ENCODE measurements at places on chromosomes 11 and 22. TPM values are rescaled to one million over a fixed set of nuclear protein-coding genes. Genes with fewer than 3 reads are reported as not detected.

IFITM10 gene
- total RNA-seq, result not detected

DNA sequence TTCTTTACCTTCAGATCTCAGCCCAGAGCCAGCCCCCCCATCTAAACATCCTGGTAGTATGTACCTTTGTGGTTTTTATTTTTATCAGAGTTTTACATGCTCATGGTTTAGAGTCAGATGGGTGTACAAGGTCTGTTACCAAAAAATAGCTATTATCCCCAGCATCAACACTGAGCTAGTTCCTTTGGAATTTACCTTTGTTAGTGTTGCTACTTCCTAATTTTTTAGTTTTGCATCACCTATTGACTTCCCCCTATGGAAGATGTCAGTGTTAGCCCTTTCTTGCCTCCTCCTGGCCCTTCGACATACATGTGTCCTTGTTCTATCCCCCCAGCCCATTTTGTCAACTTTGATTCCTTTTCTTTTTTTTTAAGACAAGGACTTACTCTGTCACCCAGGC lies 7.4 kb downstream of the UPB1 start:
- DNase-seq, result no peak

DNA sequence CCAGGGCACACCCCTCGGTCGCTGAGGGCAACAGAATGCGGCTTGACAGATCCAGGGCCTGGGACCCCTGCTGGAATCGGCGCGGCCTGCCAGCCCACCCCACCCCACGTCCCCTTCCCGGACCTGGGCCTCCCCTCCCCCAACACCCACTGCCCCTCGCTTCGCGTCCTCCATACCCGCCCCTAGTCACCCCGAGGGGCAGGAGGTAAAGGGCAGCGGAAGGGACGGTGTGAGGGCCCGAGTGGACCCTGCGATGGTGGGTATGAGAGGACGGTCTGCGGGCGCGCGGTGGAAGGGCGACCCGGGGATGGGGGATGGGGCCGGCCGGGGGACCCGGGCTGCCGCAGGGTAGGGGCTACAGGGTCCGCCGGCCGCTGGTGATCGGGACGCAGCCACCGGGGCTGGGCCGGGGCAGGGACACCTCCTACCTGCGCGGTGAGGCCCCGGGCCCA lies 311 bp downstream of the APBB1 start:
- DNase-seq, result peak; percentile 76

GRCh38 chr11:8812438-8812837 lies 98.6 kb upstream of the AKIP1 start:
- no peak for DNase-seq

DNA sequence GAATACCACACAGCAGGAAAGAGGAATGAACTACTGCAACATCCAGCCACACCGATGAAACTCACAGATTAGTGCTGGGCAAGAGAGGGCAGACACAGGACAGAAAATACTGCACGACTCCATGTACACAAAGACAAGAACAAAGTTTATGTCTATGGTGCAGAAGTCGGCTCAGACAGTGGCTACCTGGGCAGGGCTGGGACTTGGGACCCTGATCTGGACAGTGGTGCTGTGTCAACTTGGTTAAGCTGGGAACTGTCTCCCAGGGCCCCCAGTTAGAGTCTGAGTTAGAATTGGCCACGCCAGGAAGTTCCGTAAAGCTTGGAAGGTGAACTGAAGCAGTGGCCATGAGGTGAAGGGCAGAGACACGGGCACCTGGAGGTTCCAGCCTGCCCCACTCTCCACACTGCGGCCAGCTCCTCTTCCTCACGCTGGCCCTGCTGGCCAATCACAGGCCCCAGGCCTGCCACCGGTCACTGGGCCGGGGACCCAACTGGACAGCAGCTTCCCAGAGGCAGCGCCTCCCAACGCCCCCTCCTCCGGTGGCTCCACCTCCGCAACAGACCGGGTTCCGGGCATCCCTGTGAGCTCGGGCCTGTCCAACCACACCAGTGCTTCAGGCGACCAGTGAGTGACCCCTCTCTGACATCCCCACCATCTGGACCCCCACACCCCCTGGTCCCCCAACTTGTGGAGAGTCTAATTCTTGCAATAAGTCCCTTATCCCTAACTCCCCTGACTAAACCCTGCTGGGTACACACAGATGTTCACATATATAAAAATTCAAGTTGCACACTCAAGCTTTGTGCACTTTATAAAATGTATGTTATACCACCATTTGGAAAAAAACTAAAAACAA lies 93.7 kb downstream of the MICAL3 start:
- no peak for DNase-seq
